ENCODE measurements at places on chromosomes 5 and 9.

- no peak for DNase-seq
Observed at GRCh38 chr9:113618836-113619490, 155.4 kb downstream of the RGS3 start.

DNA sequence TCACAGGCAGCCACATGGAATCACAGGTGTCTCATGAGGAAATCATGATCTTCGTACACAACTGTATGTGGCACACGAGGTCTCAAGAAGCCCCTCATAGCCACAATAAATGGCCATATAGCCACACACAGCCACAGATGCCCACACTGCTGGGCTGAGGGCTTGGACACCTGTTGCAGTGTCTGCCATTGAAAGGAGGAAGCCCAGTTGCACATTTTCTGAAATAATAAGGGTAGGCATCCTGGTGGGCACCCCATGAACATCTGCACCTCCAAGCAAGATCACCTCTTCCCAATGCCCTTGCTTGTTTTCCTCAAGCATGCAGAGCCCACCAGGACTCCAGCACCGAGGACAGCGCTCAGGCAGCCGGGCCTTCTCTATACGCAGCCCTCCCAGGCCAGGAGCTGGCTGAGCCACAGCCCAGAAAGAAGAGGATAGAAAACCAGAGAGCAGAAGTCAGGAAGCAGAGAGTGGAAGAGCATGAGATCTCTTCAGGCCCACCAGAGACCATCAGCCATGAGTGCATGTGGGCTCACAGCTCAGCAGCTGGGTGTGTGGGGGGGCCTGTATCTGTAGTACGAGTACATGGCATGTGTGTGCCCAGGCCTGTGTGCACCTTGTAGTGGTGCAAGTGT is 1.0 kb upstream of the ACSL6 start:
- no peak for DNase-seq

GRCh38 chr9:72554221-72554641 is 32.8 kb downstream of the TMC1 start:
- no peak for DNase-seq

GRCh38 chr9:108057421-108058134 is 568.0 kb upstream of the KLF4 start:
- DNase-seq = no peak

DNA sequence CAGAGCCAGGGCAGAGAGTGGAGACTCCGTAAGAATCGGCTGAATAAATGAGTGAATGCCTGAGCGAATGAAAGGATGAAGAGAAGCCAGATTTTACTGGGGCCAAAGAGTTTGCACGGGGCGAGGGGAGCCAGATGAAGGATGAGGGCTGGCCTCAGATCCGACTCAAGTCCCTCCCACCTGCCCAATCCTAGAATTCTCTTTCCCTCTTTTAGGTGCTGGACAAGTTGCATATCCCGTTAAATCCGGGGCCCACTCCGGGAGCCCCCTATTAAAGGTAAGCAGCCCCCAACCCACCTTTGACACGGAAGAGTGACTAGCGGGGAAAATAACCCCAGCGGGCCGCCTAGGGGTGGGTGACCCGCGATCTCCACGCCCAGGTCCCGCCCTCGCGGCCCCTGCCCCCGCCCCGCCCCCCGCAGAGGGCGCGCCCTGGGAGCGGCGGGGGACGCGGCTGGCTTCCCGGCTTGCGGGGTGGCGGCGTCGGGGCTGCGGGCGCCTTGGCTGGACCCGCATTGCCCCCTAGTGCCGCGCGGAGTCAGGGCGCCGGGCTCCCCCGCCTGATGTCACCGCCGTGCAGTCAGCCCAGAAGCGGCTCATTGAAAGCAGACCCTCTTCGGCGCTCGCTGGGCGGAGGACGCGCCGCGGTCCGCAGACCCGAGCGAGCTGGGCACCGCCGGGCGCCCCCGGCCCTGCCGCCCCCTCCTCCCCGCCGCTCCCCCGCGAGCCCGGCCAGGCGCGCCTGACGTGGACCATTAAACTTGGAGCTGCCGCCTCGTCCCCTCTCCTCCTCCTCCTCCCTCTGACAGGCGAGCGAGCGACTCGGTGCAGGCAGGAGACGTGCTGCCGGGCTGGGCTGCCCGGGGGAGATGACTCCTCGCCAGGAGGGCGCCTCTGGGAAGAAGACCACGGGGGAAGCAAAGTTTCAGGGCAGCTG is at the start of gene ADRA1B:
TSS of gene ADRA1B (plus strand) at position 579 of the 937 bp plus-strand sequence. CDS start 424 bp downstream, outside the sequence.
- no peak for DNase-seq

GRCh38 chr9:86413971-86414880 is 60.0 kb upstream of the TUT7 start:
- DNase-seq = no peak

DNA sequence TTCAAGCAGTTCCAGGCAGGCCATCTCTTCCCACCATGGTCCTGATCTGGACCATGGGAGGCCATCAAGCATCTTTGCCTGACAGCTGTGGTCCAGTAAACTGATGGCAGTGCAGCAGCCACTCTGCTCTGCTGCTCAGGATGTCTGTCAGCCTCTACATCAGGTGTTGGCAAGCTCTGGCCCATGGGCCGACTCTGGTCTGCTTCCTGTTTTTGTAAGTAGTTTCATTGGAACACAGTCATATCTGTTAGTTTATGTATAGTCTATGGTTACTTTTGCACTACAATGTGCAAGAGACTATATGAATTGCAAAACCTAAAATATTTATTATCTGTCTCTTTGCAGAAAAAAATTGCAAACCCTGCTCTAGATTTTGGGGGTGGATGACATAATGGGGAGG is 225.0 kb downstream of the KCTD16 start:
- no peak for DNase-seq

DNA sequence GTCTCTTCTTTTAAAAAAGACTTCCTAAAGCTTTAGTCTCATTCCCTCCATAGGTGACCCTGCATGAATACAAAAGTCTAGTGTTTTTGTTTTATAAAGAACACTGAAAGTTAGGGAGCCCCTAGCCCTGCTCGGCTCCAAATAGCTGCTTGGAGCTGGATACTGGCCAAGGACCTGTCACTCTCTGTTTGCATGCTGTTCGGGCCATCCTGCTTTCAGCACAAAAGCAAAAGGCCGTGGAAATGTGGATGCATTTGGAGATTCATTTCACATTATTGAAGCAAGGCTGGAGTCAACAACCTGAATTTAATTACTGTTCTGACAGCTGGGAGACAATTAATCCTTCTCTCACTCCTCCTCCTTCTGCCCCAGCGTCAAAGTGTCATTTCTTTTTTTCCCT is 151.7 kb upstream of the NMUR2 start:
- DNase-seq = no peak
